Activated T-helper 1 cell treated with anti-CD3 and anti-CD28 coated beads, Interleukin-2, amount 50 U/mL, for 16 hours (primary cell): ENCODE measurements at places on chromosomes 5 and 9.

GRCh38 chr9:127424676-127424999 lies 456 bp downstream of the ZNF79 start:
- no peak for DNase-seq

- no peak for DNase-seq
Measured at GRCh38 chr9:86126998-86127972, 27.9 kb upstream of the GOLM1 start.

DNA sequence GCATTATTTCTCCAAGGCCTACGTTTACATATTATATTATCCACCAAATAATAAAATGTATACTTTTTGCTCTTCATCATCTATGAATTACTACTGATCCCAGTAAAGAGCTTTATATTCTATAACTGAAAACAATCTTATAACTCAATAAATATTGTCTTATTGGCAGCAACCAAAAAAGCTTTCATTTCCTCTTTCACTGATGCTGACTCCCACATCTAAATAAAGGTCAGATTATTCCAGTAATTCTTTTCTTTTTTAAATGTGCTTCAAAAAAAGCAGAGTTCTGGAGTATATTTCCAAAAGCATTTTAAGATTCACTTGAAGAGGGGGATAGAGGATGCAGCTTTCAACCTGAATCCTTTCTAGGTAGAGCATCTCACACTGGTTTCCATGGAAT lies 75.3 kb upstream of the NR4A3 start:
- DNase-seq = no peak

GRCh38 chr5:155211764-155212163 lies 198.2 kb downstream of the KIF4B start:
- DNase-seq = no peak

DNA sequence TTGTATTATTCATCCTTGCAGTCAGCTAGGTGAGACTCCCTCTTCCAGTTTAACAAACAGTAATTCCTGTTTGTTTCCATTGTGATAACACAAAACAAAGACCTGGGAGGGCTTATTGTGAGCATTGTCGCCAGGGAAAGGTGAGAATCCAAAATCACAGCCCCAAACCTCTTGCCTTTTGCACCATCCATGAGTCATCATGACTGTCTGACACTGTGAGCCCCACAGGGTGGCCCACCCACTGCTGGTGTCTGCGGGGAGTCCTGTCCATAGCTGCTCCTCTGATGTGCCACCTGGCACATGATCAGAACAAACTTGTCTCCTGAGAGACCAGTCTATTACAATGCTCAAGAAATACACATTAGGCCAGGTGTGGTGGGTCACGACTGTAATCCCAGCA lies 33.7 kb upstream of the S1PR3 start:
- no peak for DNase-seq
